ENCODE measurements at places on chromosomes 7 and 10. TPM values are rescaled to one million over a fixed set of nuclear protein-coding genes. Genes with fewer than 3 reads are reported as not detected.

Gene CLRN3
- not detected for total RNA-seq

Gene SYPL1
- 85.4 TPM for total RNA-seq

Gene CDNF
- 1.3 TPM for total RNA-seq

Gene TBXAS1
- total RNA-seq, result 15.8 TPM

Gene NKX1-2
- total RNA-seq, result 0.03 TPM

Gene ZNF117
- 0.32 TPM for total RNA-seq

Gene IDI2
- total RNA-seq, result not detected

Gene FAM25A
- 0.52 TPM for total RNA-seq

Gene SLC18A3
- not detected for total RNA-seq

Gene CHAT
- total RNA-seq, result not detected

Gene TRPV5
- total RNA-seq, result not detected

Gene ADCK2
- total RNA-seq, result 21.0 TPM

Gene TMEM130
- total RNA-seq, result 0.31 TPM

Gene TDRD1
- not detected for total RNA-seq

Gene RSBN1L
- 8.2 TPM for total RNA-seq

Gene TUBAL3
- total RNA-seq, result 0.21 TPM

Gene SDK1
- total RNA-seq, result 0.37 TPM

Gene TAS2R4
- total RNA-seq, result 0.12 TPM

Gene ZNF425
- 1.4 TPM for total RNA-seq

Gene ERCC6
- 7.2 TPM for total RNA-seq

Gene HGF
- 0.05 TPM for total RNA-seq

Gene CPA2
- 0.30 TPM for total RNA-seq

Gene SH2D4B
- not detected for total RNA-seq

Gene ABI1
- 53.7 TPM for total RNA-seq

Gene ALDH18A1
- 45.8 TPM for total RNA-seq

Gene INTS1
- 51.8 TPM for total RNA-seq

Gene DNAH11
- 0.63 TPM for total RNA-seq

Gene PSAP
- total RNA-seq, result 991 TPM

Gene TRIM73
- 2.1 TPM for total RNA-seq

Gene ANXA8
- total RNA-seq, result 35.1 TPM

Gene LIPN
- total RNA-seq, result not detected

Gene WEE2
- not detected for total RNA-seq

Gene DGKI
- total RNA-seq, result 0.82 TPM

Gene C10orf95
- 0.15 TPM for total RNA-seq

Gene SMNDC1
- total RNA-seq, result 47.8 TPM

Gene GNG11
- total RNA-seq, result 32.1 TPM

Gene COBL
- 4.0 TPM for total RNA-seq

Gene STOX1
- 0.64 TPM for total RNA-seq

Gene RGS10
- 49.9 TPM for total RNA-seq

Gene FBXL15
- 10.7 TPM for total RNA-seq

Gene NPSR1
- not detected for total RNA-seq

Gene SCRN1
- total RNA-seq, result 59.0 TPM

Gene DKK1
- 499 TPM for total RNA-seq

Gene TFEC
- not detected for total RNA-seq

Gene CSTF2T
- total RNA-seq, result 16.2 TPM

Gene MYL10
- not detected for total RNA-seq

Gene SPDYE6
- not detected for total RNA-seq

Gene GSTO2
- 2.4 TPM for total RNA-seq

Gene PPP1R17
- not detected for total RNA-seq

Gene OR6V1
- not detected for total RNA-seq

Gene GIMAP4
- not detected for total RNA-seq

Gene KLF14
- total RNA-seq, result 0.03 TPM
